NCI-H446 treated with DMSO at 0.1 percent for 48 hours (cell line): ENCODE measurements at places on chromosomes 16 and 17.
A peak's percentile ranks its signal among the peaks of the same experiment; 100 is the strongest.

GRCh38 chr17:38730526-38731379 lies 612 bp downstream of the CISD3 start:
- no peak for DNase-seq

- DNase-seq: no peak
Observed at GRCh38 chr17:39631403-39631802, 4.7 kb downstream of the PPP1R1B start.

- no peak for DNase-seq
Observed at GRCh38 chr17:81115749-81116464, 49.4 kb upstream of the PVALEF start.

- no peak for DNase-seq
Observed at GRCh38 chr16:48126801-48127644, 28.8 kb downstream of the ABCC12 start.

- no peak for DNase-seq
Observed at GRCh38 chr16:62240722-62241121, 204.5 kb upstream of the CDH8 start.

DNA sequence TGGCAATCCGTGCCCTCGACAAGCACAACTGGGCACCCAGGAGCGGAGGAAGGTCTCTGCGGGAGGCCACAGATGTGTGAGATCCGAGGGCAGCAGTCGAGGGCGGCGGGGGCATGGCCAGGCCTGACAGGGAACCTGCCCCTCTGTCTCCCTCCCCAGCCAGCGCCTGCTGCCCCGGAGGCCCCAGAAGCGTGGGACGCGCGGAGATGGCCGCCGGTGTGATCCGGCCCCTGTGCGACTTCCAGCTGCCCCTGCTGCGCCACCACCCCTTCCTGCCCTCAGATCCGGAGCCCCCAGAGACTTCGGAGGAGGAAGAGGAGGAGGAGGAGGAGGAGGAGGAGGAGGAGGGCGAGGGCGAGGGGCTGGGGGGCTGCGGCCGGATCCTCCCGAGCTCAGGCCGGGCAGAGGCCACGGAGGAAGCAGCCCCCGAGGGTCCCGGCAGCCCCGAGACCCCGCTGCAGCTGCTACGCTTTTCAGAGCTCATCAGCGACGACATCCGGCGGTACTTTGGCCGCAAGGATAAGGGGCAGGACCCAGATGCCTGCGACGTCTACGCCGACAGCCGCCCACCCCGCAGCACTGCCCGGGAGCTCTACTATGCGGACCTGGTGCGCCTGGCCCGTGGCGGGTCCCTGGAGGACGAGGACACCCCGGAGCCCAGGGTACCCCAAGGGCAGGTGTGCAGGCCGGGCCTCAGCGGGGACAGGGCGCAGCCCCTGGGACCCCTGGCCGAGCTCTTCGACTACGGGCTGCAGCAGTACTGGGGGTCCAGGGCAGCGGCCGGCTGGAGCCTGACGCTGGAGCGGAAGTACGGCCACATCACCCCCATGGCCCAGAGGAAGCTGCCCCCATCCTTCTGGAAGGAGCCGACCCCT lies 1.7 kb downstream of the PERCC1 start:
- DNase-seq: no peak

- no peak for DNase-seq
Observed at GRCh38 chr17:61390479-61390791, 9.2 kb upstream of the TBX2 start.

DNA sequence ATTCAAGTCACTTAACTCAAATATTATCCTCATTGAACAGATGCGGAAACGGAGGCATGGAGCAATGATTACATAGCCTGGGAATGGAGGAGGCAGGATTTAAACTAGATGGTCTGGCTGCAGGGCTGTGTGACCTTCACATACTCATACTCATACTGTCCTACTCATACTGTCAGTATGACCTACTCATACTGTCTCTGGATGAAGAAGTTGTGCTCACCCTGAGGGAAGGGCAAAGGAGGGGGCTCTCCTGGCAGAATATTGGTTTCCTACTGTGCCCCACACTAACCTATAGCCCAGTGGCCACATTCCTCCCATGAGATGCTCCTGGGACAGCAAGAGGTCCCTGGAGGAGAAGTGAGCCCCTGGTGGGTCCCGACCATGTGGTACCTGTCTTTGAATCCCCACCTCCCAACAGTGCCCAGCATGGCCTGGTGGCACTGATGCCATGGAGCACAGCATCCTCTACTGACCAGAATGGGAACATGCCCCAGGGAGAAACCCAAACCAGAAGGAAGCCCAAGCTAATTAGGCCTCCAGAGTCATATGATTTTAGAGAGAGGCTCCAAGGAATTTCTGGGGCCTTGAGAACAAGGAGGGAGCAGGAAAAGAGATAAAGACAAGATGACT lies 197.3 kb upstream of the SDK2 start:
- peak; percentile 23 for DNase-seq

DNA sequence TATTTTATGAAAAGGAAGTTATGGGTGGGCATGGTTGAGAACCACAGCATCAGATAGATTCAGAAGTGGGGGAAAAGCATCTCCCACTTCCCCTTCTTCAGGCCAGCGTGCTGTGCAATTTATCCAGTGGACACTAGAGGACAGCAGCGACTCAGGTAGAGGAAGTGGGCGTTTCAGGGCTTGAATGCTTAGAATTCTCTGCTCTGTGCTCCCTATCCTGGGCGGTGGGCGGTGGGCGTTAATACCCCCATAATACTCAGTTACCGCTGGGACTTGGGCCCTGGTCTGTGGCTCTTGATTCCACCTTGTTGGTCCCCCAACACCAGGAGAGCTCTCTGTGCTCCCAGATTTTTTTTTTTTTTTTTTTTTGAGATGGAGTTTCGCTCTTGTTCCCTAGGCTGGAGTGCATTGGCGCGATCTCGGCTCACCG lies 3.7 kb upstream of the LYZL6 start:
- no peak for DNase-seq
